NCI-H1417 treated with DMSO at 0.1 percent for 48 hours (cell line): ENCODE measurements at places on chromosomes 13 and 19.

DNA sequence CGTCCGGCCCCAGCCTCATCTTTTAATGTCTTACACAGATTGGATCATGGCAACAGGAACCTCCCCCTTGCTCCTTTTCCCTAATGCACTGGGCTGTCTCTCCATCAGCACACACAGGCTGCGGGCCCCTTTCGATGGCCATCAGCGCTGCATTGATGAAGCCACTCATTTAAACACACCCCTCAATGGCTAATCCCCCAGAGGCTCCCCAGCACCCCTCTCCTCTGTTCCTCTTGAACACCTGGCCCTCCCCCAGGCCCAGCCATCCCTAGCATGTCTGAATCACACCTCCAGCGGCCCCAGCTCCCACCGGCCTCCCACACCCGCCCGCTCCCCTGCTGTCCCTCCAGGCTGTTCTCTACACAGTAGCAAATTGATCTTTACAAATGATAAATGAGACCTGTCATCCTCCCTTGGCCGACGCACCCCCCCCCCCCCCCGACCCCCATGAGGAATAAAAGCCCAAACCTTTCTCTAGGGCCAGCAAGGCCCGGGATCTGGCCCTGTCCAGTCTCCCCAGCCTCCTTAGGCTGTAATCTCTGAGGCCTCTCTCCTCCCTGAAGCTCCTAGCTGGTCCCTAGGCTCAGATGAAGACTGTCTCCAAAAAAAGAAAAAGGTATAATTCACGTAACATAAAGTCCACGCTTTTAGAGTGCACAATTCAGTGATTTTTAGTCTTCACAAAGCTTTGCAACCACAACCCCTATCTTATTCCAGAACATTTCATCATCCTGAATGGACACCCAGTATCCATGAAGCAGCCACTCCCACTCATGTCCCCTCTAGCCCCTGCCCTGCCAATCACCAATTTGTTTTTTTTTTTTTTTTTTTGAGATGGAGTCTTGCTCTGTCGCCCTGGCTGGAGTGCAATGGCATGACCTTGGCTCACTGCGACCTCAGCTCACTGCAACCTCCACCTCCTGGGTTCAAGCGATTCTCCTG lies 7.4 kb downstream of the RPL28 start:
- DNase-seq, result no peak

- no peak for DNase-seq
Observed at GRCh38 chr19:13505761-13506470, 363 bp downstream of the CACNA1A start.

- DNase-seq, result no peak
Observed at GRCh38 chr19:49614096-49614833, 23.3 kb downstream of the PRR12 start.

- no peak for DNase-seq
Observed at GRCh38 chr13:36841391-36841790, 22.4 kb downstream of the RFXAP start.

- no peak for DNase-seq
Observed at GRCh38 chr13:43058831-43059230, 35.4 kb downstream of the DNAJC15 start.

- DNase-seq, result no peak
Observed at GRCh38 chr19:16585808-16586476, 13.7 kb upstream of the SLC35E1 start.

DNA sequence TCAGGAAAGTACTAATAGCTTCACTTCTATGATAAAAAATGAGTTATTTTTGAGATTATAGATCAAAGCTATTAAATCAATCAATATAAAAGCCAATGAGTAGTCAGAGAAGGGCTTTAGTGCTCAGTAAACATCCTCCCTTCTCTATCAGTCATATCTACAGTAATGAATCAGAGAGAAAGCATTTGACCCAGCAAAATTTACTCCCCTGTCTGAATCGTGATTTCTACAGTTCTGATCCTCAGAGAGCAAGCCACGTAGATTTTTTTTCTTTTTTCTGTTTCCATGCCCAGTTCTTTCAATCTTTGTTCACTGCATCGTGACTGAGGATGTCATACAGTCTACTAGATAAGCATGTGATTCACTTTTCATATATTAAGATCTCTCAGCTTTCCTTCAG lies 16.2 kb upstream of the MBNL2 start:
- no peak for DNase-seq

GRCh38 chr13:106882246-106882645 lies 314.3 kb upstream of the ARGLU1 start:
- DNase-seq, result no peak

DNA sequence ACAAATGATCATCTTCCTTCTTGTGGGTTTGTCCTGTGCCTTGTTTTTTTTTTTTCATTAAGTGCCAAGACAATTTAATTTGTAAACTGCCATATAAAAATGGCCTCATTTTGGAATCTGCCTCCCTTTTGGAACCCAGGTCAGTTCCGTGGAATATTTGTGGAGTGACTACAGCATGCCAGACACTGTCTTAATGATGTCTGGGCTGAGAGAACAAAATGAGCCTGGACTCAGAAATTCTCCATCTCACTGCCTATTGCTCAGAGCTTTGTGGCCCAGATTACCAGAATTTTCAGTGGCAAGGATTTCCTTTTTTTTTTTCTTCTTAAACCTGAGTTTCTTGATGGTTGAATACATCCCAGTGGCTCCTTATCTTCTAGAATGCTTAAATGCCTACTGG lies 340.6 kb downstream of the ENOX1 start:
- no peak for DNase-seq

DNA sequence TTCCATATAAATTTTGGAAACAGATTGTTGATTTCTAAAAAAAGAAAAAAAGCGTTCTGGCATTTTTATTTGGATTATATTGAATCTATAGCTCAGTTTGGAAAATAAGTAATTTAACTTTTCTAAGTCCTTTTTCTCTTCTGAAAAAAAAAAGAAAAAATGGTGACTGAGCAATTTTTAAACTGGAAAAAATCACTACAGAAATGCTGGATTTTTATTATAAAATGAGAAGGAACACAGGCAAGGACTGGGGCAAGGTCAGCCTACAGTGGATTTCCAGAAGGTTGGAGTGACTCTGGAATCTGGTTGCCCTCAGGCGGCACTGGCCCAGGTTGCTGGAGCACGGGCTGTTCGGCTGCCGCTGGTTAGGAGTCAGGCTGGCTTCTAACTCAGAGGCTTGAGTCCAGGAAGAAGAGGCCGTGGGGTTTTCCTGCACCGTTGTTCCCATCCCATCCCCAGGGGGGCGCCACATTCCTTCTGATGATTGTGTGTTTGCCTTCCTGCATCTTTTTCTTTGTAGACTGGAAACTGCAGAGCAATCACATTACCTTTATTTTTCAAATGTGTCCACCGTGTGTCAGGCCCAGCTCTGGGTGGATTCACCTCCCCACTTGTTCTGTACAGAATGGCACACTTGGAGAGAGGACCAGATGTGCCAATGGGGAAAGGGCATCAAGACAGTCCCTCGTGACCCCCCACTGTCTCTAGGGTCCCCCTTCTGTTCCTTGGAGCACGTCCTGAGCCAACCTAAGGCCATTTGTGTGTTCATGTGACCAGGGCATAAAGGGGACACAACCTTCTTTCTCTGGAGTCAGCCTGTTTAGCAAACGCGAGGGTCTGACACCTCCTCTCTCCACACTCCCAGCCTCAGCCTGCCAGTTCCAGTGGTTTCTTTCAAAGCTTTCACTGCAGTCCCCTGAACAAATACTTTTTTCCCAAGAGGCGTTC lies 44.5 kb upstream of the GTF3A start:
- no peak for DNase-seq

GRCh38 chr19:512547-513365 lies 5.5 kb downstream of the TPGS1 start:
- DNase-seq, result no peak

DNA sequence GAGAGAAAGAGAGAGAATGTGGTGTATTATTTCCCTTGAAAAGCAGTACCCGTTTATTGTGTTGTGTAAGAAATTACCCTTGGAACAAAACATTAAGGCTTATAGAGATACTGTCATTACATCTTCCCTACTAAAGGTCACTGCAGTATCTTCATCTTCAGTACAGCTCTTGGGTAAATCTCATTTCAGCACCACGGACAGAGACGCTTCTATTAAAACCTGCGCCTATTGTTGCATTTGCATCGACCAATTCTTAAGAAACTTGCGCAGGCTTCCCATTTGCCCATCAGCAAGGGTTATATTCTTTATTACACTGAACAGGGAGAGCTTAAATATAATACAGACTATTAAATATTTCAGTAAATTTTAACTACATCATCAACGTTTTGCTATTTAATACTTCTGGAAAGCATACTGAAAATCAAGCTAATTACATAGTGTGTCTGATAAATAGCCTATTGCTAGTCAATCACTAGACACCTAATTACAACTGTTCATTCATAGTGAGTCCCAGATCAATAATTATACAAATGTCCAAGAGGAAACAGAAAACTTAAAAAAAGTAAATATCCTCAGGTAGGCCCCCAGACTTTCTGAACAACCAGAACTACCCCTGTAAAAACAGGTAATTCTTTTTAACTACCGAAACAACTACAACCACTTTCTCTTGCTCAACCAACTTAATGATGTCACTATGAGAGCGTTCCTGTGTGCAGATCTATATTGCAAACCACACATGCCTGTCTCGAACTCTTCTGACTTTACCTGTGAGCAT lies 350.6 kb downstream of the LIG4 start:
- peak; percentile 71 for DNase-seq

DNA sequence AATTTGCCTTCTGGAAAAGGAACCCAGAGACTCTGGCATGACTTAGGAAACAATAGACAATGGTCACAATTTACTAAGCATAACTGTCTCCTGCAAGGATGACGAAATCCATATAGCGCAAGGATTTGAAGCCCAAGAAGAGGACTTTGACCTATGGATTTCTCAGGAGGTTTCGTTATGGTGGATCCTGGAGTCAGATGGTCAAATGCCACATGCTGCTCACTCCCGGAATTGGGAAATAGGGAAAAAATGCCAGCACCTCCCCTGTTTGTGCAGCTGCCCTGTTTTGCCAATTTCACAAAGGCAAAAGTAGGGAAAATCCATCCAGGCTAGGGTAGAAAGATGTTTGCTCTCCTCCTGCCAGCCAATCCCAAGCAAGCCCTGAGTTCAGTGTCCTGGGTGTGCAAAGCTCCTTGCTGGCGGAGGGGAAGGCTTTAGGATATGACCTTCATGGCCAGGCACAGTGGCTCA lies 23.4 kb downstream of the RDH8 start:
- DNase-seq, result no peak

DNA sequence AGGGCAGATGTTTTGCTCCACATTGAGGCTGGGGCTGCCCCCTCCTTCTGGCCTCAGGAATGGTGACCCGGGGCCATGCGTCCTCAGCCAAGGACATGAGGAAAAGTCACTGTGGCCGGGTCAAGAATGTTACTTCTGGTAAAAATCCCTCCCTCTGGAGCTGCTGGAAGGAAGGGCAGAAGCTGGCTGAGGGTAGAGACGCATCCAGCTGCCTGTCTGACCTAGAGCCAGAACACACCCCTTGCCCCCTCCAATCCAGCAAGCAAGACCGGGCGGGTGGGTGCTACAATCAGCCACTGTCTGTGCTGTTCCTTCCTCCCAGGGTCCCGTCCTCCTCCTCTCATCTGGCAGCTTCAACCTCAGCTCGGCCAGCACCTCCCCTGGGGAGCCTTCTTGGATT lies 59.0 kb downstream of the PTPRS start:
- DNase-seq, result no peak

- no peak for DNase-seq
Observed at GRCh38 chr19:46347985-46348384, 1.1 kb downstream of the PPP5C start.

DNA sequence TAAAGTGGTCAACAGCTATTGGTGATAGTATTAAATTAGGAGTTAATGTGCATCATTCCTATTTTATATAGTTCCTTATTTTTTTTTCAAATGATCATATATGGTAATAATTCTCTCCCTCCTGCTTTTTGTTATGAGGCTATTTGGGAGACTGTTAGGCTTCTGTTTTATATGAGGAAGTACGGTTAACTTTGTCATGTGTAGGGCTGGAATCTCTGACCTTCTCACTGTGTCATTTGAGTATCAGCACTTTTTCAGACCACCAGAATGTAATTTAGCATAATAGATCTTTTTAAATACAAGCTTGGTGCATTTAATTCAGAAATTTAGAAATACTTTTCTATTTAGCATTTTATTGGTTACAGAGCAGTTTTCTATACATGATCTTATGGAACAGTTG lies 7.7 kb downstream of the DGKH start:
- no peak for DNase-seq

- no peak for DNase-seq
Observed at GRCh38 chr13:23161481-23161825, 19.3 kb upstream of the SGCG start.
